ENCODE measurements at places on chromosomes 3 and 15. TPM values are rescaled to one million over a fixed set of nuclear protein-coding genes. Genes with fewer than 3 reads are reported as not detected.

FBXO40 gene
- total RNA-seq: not detected

DNA sequence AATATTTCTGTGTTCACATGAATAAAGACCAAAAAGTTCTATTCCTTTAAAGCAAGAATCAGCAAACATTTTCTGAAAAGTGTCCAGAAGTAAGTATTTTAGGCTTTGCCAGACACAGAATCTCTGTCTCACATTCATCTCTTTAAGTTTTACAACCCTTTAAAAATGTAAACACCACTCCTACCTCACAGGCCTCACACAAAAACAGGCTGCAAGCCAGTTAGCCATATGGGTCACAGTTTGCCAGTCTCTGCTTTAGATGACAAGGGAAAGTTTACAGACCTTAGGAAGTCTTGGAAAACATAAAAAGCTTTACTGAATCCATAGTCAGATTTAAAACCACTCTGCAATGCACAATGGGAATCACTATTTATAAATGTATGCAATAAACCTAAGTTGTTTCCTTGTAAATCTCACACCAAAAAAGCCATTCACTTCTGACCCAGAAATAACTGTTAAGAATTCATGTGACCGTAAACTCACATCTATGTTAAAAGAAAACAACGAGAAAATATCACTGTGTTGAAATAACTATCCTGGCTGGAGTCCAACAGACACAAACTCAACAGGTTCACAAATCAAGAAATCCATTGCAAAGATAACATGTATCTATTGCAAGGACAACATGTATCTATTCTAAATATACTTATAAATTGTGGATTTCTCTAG is 308.2 kb downstream of the ULK4 start:
- DNase-seq: no peak

- no peak for DNase-seq
Observed at GRCh38 chr3:32583708-32584107, 13.1 kb upstream of the DYNC1LI1 start.

DNA sequence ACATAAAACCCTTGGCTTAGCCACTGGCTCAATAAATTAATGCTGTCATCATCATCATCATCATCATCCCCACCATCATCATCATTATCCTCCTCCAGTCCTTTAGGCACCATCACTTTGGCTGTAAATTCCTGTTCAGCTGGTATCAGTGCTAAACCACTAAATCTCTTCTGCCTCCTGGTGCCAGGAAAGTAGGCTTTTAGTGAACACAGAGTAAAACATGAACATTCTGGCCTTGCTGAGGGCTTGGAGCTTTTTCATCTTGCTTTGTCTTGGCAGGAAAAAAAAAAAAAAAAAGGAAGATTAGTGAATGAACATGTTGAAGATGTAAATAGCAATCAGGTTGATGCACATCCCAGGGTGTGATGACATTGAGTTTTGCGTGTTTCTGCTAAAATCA is 67.3 kb upstream of the EIF1B start:
- no peak for DNase-seq

SLC51B gene
- 0.64 TPM for total RNA-seq

GRCh38 chr3:141632779-141633374 is 105.2 kb upstream of the RNF7 start:
- DNase-seq: no peak

GABRR3 gene
- total RNA-seq: not detected

CRTAP gene
- 36.0 TPM for total RNA-seq

GRCh38 chr3:141067206-141067974 is 16.2 kb downstream of the SPSB4 start:
- no peak for DNase-seq

AGBL1 gene
- not detected for total RNA-seq

- DNase-seq: no peak
Observed at GRCh38 chr3:170553788-170554757, 31.8 kb downstream of the SLC7A14 start.

BOC gene
- total RNA-seq: not detected

FAM107A gene
- total RNA-seq: not detected

GRCh38 chr3:58102976-58103451 is 94.8 kb downstream of the FLNB start:
- no peak for DNase-seq

- DNase-seq: no peak
Observed at GRCh38 chr15:82146576-82146975, 100.8 kb upstream of the MEX3B start.

- DNase-seq: peak; percentile 94
Observed at GRCh38 chr3:128075522-128076482, 23.6 kb downstream of the SEC61A1 start.

GRCh38 chr15:83570756-83571155 is 83.2 kb upstream of the ADAMTSL3 start:
- DNase-seq: no peak

DNA sequence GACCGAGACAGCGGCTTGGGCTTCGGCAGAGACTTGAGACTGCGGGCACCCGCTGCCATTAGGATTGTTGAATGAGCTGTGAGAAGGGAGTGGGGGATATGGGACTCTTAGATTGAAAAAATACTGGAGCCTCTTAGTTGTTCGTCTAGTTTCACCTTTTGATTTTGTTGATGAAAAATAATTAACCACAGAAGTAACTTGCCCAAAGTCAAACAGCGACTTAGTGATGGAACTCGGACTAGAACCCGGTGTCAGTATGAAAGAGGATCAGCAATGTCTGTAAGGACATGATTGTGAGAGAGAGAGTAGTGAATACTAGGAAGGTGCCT is 510 bp upstream of the GOLGB1 start:
- DNase-seq: peak; percentile 51

- DNase-seq: no peak
Observed at GRCh38 chr3:83454353-83454752, 1504.4 kb upstream of the CADM2 start.

GRCh38 chr3:42134867-42135464 is 43.8 kb downstream of the TRAK1 start:
- peak; percentile 71 for DNase-seq

GRCh38 chr3:48974076-48974864 is 15.8 kb upstream of the P4HTM start:
- no peak for DNase-seq

DNA sequence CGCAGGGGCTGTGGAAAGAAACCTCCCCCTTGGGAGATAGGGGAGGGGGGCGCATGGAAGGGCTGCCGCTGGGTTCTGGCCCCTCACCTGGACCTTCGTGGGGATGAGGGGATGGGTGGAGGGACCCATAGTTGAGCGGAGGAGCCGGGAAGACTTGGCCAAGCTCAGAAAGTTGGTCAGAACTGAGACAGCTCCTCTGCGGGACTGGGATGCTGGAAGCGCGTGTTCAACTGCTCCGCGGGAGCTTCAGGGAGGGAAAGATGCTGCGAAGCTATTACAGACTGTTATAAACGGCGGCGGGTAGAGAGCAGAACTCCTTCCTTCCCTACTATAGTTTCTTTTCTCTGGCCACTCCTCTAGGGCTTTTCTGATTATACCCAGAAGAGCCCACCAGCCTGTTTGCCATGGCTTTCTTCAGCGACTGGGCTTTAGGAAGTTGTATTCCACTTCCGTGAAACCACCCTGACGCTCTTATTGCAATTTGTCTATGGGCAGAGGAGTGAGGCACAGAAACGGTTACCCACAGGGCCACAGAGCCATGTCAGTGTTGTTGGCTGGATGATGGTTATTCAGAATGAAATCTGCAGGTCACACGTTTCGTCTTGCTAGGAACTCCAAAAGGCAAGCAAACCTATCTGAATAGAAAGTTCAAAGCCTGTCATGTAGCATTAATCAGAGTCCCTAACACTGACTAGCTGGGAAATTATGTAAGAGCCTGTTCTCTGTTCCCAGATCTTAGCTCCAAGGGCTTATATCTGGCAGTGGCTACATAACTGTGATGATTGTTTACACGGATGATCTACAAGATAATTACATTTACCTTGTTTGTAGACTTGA is 1.1 kb downstream of the SYNPR start:
- DNase-seq: no peak

ZBED2 gene
- total RNA-seq: not detected

CELSR3 gene
- 9.9 TPM for total RNA-seq

GRCh38 chr15:37034835-37035748 is 65.3 kb downstream of the MEIS2 start:
- DNase-seq: no peak

SPTSSB gene
- 0.52 TPM for total RNA-seq

DNA sequence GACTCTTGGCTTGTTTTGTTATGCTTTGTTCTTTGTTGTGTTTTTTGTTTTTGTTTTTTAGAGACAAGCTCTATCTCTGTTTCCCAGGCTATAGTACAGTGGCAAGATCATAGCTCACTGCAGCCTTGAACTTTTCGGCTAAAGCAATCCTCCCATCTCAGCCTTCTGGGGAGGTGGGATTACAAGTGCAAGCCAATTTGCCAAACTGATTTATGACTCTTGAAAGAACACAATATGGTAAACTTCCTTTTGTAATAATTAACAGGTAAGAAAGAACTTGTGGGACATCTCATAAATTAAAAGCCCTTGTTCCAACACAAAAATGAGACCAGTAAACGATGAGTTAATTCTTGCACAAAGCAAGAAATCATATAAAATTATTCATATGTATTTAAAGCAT is 476.3 kb downstream of the MAGI1 start:
- DNase-seq: no peak

GRCh38 chr3:132225664-132226063 is 91.5 kb upstream of the ACP3 start:
- DNase-seq: no peak

- no peak for DNase-seq
Observed at GRCh38 chr3:108528459-108529252, 18.3 kb upstream of the MYH15 start.

- DNase-seq: peak; percentile 15
Observed at GRCh38 chr3:180085122-180085710, 48.5 kb upstream of the PEX5L start.

CMTM8 gene
- 8.6 TPM for total RNA-seq

GOLGA6B gene
- not detected for total RNA-seq

Data from HT-29 (cell line).